HepG2 (cell line): ENCODE measurements at places on chromosomes 11 and 22. TPM values are rescaled to one million over a fixed set of nuclear protein-coding genes. Genes with fewer than 3 reads are reported as not detected.

CHKA gene
- total RNA-seq = 83.6 and 92.7 TPM in 2 replicates

GPR83 gene
- 0.04 and 0.10 TPM in 2 replicates for total RNA-seq

OR8G1 gene
- not detected in 2 replicates for total RNA-seq

BEST1 gene
- total RNA-seq = 0.09 TPM in 1 of 2 replicates, not detected in the other

KRTAP5-4 gene
- total RNA-seq = not detected in 2 replicates

CD6 gene
- total RNA-seq = not detected in 2 replicates

TUB gene
- 5.4 and 5.6 TPM in 2 replicates for total RNA-seq

PRPF19 gene
- total RNA-seq = 91.1 and 115 TPM in 2 replicates

LYVE1 gene
- total RNA-seq = 0.81 and 1.4 TPM in 2 replicates

FAM180B gene
- total RNA-seq = 0.40 and 0.42 TPM in 2 replicates

GVQW3 gene
- 2.9 and 5.6 TPM in 2 replicates for total RNA-seq

RTN4RL2 gene
- 0.45 and 1.3 TPM in 2 replicates for total RNA-seq

IRAG1 gene
- total RNA-seq = 0.13 TPM in 2 replicates

RASD2 gene
- total RNA-seq = not detected in 2 replicates

SLC43A3 gene
- not detected in 2 replicates for total RNA-seq

NXPE2 gene
- not detected in 2 replicates for total RNA-seq

GGTLC3 gene
- not detected in 2 replicates for total RNA-seq

SAA4 gene
- total RNA-seq = 147 and 253 TPM in 2 replicates

CSF2RB gene
- total RNA-seq = not detected in 2 replicates

OR52I1 gene
- not detected in 2 replicates for total RNA-seq

ZNF74 gene
- 7.4 and 9.1 TPM in 2 replicates for total RNA-seq

MFRP gene
- not detected in 2 replicates for total RNA-seq

OVCH2 gene
- total RNA-seq = not detected in 2 replicates

COX8A gene
- total RNA-seq = 393 and 406 TPM in 2 replicates

INS gene
- total RNA-seq = not detected in 2 replicates

MRPL40 gene
- total RNA-seq = 79.7 and 107 TPM in 2 replicates

ZBTB16 gene
- not detected in 2 replicates for total RNA-seq

SLCO2B1 gene
- 7.6 and 15.3 TPM in 2 replicates for total RNA-seq

TSKU gene
- 11.9 and 21.4 TPM in 2 replicates for total RNA-seq

SCUBE1 gene
- under 0.01 TPM in 1 of 2 replicates, not detected in the other for total RNA-seq

TNNT3 gene
- total RNA-seq = not detected in 2 replicates

TEAD1 gene
- total RNA-seq = 30.5 and 40.7 TPM in 2 replicates

KCNJ11 gene
- 0.81 and 1.6 TPM in 2 replicates for total RNA-seq

SLC22A25 gene
- total RNA-seq = 0.18 TPM in 2 replicates

CDC42EP1 gene
- total RNA-seq = 25.4 and 29.5 TPM in 2 replicates

NDUFA6 gene
- total RNA-seq = 87.8 and 107 TPM in 2 replicates

KLHL35 gene
- total RNA-seq = not detected in 2 replicates

LRRC10B gene
- total RNA-seq = not detected in 2 replicates

TENM4 gene
- total RNA-seq = not detected in 2 replicates

ZBED4 gene
- 9.6 and 11.9 TPM in 2 replicates for total RNA-seq

TOM1 gene
- 26.0 and 30.8 TPM in 2 replicates for total RNA-seq

TTC28 gene
- 13.1 and 16.4 TPM in 2 replicates for total RNA-seq

NFAM1 gene
- not detected in 2 replicates for total RNA-seq
